ENCODE measurements at places on chromosomes 1 and 21.

DNA sequence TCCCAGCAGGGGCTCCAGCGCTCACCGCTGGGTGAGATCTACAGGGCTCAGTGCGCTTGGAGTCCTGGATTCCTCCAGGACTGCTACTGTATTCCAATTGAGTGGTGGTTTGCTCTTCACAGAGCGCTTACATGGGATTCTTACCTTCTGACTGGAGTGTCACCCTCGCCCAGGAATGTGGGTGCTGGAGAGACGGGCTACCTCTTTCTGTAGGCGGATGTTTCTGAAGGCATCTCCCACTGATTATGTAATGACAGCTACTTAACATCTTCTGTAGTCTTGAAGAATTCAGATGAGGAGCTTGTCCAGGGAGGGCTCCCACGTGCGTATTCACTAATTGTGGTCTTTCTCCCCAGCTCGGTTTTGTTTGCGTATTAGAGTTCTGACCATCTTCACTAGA is 154.2 kb downstream of the DYRK1A start:
- no peak for DNase-seq

DNA sequence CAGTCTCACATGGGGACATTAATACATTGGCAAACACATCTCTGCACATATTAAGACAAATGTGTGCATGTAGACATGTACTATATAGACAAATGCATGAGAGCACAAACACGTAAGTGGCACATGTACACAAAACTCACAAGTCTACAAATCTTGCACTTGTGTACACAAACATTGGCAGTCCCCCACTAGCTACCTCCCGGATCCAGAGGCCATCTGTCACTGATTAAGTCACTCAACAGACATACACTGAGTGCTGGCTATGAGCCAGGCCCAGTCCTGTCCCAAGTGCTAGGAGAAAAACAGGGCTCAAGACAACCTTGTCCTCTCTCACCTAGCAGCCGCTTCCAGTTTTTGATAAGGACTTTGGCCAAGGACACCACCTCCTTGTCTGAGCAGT is 7.0 kb downstream of the TCEA3 start:
- no peak for DNase-seq

DNA sequence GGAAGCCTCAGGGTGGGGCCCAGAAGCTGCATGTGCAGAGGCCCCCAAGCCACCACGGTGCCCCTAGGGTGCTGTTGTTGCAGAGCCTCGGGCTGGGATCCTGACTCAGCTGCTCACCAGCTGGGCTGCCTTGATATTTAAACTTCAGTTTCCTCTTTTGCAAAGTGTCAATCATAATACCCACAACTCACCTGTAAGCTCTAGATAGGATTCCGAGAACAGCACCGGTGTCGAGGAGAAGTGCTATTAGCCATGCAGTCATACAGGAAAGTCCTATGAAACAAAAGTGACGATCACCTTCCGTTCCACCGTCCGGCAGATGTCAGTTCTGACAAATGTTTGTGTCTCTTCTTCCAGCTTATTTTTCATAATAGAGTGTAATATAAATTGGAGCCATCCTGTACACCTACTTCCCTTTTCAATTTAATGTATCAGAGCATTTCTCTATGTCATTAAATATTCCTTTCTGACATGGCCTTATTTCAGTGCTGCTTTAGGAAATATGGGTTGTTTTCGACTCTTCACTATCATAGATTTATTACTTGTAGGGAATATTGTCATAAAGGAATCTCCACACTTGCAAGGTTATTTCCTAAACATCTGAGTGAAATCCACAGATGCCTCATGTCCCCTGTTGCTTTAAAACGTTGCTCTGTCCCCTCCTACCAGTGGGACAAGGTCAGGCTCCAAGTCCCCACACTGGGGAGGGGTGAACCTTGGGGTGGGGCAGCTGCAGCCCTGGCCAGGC is 100.8 kb downstream of the SIK1 start:
- DNase-seq: no peak

GRCh38 chr1:233844692-233845091 is 59.8 kb upstream of the SLC35F3 start:
- DNase-seq: no peak

- DNase-seq: no peak
Observed at GRCh38 chr1:179599623-179600249, 8.1 kb downstream of the TDRD5 start.

DNA sequence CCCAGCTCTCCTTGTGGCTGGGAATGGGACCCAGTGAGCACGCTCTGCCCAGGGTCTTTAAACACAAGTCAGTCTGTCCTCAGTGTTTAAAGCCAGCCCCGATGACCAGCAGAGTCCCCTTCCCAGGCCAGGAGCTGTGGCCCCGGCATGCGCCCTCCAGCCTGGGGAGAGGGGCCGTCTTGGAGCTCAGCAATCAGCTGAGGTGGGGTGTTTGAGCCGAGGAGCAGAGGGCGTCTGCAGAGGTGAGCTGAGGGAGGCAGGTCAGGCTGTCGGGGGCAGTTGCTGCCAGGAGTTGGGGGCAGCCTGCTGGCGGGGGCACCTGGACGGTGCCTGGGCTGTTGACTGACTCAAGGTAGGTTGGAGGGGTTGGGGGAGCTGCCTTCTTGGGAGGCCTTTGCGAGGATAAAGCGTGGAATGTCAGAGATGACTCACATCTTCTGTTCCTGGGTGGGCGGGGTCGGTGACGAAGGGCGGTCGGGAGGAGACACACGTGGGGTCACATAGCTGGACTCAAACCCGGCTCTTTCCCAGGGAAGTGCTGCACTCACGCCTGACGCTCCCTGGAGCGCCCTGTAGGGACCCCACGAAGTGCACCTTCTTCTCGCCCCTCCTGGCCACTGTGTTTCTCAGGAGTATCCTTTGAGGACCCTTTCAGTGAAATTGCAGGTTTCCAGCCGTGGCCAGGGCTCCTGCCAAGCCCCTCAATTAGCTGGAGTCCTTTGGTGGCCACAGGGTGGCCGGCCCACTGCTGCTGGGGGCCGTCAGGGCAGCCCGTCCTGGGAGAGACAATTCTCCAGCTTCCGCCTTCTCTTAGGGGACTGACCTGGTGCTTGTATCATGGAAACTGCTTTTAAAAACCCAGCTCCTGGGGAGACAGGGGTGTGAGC is 86.2 kb downstream of the SIK1 start:
- no peak for DNase-seq

DNA sequence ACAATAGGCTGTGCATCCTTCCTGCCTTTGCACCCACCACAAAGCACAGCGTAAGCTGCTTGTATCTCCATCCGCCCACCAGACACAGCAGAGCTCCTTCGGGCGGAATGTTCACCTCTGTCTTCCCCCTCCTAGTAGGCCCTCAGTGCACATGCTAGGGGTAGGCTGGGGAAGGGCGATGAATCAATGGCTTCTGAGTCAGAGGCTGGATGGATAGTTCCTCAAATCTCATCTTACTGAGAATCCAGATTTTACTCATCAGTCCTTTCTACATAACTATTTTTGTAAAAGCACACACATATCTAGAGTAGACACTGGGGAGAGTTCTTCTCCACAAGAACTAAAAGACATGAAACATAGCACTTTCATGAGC is 73.8 kb downstream of the BCAR3 start:
- peak; percentile 81 for DNase-seq

DNA sequence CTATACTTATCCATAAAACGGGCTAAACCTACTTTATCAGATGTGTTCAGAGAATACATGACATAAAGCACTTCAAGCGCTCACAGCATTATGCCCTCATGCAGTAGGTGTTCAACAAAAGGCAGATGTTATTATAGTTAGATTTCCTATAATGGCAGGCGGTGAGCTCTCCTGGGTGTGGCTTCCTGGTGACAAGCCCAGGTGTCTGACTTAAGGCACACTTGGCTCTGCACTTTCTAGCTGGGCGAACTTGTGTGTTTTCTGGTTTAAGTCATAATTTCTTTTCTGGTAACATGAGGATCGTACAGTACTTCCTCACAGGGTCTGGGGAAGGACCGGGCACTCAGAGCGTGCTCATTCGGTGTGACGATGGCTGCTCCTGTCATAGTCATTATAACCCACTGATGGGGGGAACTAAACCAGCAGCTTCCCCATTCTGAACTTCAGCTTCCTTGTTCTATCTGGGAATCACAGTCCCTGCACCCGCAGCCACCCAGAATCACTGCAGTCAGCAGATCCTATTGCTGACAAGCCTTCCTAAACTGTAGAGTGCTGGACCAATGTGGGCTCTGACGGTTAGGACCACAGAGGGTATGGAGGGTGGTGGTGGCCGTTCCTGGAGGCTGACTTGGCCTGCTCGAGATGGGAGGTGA is 52.8 kb downstream of the IGSF21 start:
- DNase-seq: no peak

DNA sequence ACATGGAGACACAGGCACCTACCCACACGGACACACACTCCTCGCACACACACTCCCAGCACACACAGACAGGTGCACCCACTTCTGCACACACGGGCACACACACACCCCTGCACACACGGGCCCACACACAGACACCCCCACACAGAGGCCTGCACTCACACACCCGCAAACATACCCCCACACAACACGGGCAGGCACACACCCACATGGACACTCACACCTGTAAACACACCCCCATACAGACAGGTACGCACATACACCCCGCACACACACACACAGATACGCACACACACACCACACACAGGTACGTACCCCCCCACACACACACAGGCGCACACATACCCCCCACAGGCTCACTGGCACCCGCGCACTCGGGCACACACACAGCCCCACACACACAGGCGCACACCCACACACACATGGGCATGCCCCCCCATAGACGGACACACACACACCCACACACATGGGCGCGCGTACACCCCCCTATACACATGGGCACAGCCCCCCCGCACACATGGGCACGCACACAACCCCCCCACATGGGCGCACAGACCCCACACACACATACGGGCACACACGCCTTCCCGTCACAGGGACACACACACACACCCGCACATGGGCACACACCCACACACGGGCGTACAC is 6.1 kb downstream of the ATAD3A start:
- DNase-seq: no peak

DNA sequence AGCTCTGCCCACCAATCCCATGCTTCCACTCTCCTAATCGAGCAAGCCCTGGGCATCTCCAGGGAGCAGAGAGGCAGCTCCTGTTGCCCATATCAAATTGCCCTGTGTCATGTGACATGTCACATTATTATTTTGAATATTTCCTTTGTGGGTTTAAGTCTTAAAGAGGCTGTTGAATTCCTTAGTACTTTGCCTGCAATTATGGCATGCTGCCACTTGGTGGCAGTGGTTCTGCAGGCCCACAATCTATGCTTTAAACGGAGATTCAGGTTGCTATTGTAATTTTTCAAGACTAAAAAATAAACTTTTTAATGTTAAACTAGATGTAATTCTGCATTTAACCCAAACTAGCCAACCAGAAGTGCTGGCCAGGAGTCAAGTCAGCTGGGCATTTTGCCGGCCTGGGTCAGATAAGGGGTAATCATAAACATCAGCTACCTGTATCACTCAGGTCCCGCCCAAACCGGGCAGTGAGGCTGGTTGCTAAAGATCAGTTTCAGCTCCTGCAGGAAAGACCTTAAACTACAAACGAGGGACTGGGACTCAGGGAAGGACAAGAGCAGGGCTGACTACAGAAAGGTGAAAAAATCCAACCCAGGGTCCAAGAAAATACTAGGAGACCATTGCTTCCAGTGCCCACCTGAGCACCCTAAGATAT is 37.3 kb upstream of the ARHGEF16 start:
- no peak for DNase-seq

- no peak for DNase-seq
Observed at GRCh38 chr1:233479110-233479890, 134.6 kb upstream of the KCNK1 start.

- no peak for DNase-seq
Observed at GRCh38 chr1:111463029-111463683, 10.6 kb upstream of the C1orf162 start.

DNA sequence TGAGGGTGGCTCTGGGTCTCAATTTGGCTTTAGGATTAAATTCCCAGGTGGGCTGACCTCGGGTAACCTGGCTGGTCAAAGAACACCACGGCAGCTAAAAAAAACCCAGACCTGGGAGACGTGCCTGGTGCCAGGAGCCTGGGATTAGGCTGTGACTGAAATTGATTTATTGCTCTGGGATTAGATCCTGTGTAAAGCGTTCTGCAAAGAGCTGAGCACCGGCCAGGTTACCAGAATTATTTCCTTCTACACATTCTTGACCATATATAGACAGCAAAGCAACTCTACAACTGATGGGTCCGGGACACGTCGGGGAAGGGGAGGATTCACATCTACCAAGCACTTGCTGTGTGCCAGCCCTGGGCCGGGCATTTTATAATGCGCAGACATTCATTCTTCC is 45.2 kb downstream of the TMCO4 start:
- DNase-seq: no peak

GRCh38 chr1:69263921-69264391 is 303.8 kb upstream of the LRRC7 start:
- DNase-seq: no peak

- no peak for DNase-seq
Observed at GRCh38 chr1:197130677-197131304, 15.7 kb downstream of the ASPM start.

GRCh38 chr1:175182201-175182746 is 10.3 kb downstream of the KIAA0040 start:
- DNase-seq: no peak

DNA sequence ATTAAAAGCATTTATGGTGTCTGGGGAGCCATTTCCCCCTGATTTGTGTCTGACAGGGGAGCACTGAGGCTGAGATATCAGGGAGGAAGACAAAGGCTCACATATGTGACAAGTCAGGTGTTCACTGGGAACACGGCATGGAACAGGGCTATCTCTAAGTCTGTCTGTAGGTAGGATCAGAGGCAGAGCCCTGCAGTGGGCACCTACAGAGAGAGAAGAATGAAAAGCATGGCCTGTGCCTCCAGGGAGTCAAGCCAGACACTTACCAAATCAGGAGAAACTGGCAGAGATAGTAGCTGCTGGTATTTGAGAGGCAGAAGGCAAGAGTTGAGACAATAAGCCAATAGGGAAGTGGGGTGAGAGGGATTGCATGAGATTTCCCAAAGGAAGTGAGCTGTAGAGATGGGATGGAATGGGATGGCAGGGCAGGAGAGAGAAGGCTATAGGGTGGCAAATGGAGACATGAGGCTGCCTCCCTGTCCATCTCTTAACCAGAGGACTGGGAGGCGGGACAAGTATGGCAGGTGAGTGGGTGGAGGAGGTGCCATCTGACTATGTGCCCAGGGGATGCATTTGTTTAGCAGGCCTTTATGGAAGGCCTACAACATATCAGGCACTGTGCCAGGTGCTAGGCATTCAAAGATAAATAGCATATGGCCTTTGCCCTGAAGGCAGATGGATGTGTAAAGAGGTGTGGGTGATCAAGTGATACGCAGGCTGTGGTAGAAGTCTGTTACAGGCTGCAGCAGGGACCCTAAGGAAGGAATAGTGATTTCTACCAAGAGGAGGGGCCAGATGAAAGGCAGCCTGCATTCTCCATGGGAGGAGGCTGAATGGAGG is 136.2 kb upstream of the IPO9 start:
- DNase-seq: no peak

- no peak for DNase-seq
Observed at GRCh38 chr1:201877877-201878401, 10.8 kb upstream of the SHISA4 start.

DNA sequence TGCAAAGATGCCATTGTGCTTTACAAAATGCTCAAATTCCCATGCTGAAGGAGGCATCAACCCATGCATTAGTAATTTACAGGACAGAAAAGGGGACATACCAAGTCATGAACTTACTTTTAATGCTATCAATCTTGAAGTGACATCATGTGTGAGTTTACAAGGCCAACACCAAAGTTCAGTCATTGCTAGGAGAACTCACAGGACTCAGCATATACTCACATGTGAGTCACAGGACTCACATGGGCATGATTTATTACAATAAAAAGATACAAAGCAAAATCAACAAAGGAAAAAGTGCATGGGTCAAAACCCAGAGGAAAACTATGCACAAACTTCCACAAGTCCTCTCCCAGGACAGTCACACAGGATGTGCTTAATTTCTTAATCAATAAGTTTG is 1656.0 kb downstream of the MRPL39 start:
- DNase-seq: no peak

All from activated effector memory CD4-positive, alpha-beta T cell treated with anti-CD3 and anti-CD28 coated beads, Interleukin-2, amount 50 U/mL, for 16 hours (primary cell).